MCF 10A (cell line): ENCODE measurements at places on chromosomes 5 and 9.

DNA sequence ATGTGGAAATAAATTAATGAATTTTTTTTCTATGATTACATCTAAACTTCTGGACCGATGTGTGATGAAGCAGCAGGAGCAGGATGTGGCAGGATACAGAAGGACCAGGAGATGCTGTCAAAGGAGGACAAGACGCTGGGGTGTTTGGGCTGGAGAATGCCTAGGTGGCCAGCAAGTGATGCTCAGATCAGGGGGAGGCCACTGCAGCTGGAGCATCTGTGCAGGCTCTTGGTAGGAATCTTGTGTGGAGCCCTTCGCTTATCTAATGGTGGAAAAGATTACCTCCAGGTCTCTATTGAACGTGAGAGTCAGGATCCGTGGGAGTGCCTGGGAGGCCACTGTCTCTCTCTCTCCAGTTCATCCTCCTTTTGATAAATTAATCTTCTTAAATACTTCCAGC, 79.8 kb downstream of the MRPL36 start:
- DNase-seq = no peak

- no peak for DNase-seq
Measured at GRCh38 chr5:54001976-54002775, 308.2 kb downstream of the ARL15 start.

- DNase-seq = peak; percentile 22
Measured at GRCh38 chr5:28648108-28648507, 1609.7 kb upstream of the CDH9 start.

GRCh38 chr9:33459115-33459514, 11.7 kb upstream of the AQP3 start:
- no peak for DNase-seq

GRCh38 chr5:45643056-45643455, 53.1 kb downstream of the HCN1 start:
- no peak for DNase-seq

GRCh38 chr5:71573591-71573990, 13.5 kb upstream of the MCCC2 start:
- DNase-seq = no peak

DNA sequence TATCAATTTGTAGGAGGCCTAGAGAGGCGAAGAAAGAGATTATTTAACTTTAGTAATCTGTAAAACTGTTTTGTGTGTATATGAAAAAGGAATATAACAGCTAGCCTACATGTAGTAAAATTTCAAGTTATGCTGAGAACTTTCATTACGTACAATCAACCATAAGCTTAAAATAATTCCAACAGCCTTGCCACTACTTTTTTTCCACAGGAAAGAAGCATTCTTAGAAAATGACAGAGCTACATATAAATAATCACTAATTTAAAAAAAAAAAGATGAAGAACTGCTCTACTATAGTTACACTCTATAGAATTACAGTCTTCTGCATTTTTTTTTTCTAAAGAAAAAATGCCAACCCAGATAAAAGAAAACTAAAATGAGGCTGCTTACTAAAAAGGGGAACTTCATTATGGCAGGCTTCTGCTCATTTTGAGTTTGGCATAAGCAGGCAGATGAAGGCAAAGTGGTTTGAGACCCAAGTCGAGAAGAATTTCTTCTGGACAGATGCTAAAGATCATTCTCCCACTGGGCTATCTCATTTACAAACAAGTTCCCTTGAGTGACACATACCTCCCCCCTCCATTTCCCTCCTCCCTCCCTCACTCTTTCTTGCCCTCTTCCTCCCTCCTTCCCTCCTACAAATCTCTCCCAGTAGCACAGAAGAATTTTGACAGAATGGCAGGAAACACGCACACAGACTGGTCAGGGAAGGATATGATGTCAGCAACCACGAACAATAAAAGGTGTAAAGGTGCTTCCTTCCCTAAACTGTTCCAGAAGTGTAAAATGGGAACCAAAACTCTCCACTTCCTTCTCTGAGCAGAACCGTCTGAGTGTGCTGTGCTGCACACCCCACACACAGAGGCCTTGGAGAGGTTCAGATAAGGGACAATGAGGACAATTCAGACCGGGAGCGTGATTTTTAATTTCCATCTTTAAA, 56.1 kb downstream of the MEF2C start:
- DNase-seq = no peak

DNA sequence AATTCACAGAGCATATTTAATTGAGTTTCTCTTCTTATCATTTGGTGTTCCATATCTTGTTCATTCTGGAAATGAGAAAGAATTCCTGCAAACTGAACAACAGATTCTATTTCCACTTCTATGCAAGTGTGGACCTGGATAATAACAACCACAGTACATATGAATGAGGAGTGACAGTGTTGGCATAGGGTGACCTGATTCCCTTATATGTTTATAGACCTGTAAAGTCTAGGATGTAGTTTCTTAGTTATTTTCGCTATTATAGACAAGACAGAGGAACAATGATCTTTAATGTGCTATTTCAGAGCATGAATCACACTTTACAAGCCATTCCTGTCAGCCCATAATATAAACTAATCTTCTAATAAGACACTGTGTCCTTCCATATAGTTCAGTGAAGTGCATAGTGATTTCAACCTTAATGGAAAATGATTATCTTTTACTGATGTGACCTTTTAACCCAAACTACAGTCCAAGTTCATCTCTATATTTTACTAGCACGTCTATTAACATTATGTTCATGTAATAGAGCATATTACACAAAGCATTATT, 88.2 kb upstream of the FAM174A start:
- no peak for DNase-seq

- no peak for DNase-seq
Measured at GRCh38 chr5:54778783-54779182, 206.6 kb downstream of the ESM1 start.

- DNase-seq = no peak
Measured at GRCh38 chr5:170508036-170508435, 4.2 kb downstream of the KCNIP1 start.

GRCh38 chr9:90103771-90104170, 499.0 kb downstream of the GADD45G start:
- DNase-seq = no peak

DNA sequence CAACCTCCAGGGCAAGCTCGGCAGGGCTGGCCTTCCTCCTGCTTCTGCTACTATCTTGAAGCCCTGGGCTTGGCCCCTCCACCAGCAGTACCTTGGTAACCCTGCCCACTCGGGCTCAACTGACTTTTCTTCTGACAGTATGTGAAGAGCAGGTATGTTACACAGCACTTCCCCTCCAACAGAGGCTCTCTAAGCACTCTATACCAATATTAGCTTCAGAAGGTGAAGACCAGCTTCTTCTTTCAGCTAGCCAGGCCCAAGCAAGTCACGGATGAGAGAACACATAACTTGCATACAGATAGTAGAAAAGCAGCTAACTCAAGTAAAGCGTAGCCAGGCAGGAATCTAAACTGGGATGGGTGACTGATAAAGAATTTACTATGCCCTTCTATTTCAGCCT, 64.3 kb downstream of the FEM1C start:
- DNase-seq = no peak

- no peak for DNase-seq
Measured at GRCh38 chr9:23036416-23036815, 589.8 kb downstream of the DMRTA1 start.

GRCh38 chr5:56429110-56429561, 196.0 kb upstream of the ANKRD55 start:
- DNase-seq = no peak

DNA sequence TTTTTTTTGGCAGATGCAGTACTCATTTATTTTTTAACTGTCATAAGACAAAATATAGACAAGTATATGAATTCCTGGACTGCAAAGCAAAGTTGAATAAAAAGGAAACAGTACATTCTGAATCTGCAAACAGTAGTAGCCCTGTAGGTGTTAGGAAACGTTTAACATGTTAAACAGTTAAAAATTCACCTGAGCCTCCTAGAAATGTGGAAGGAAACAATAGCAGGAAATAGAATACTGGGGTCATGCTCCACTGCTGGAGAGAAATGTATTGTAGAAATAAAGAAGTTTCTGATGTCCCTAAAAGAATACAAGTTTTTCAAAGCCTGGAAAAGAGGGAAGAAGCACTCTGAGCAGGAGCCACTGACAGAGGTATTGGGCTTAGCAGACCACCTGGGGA, 866.0 kb downstream of the PTPRD start:
- DNase-seq = no peak

DNA sequence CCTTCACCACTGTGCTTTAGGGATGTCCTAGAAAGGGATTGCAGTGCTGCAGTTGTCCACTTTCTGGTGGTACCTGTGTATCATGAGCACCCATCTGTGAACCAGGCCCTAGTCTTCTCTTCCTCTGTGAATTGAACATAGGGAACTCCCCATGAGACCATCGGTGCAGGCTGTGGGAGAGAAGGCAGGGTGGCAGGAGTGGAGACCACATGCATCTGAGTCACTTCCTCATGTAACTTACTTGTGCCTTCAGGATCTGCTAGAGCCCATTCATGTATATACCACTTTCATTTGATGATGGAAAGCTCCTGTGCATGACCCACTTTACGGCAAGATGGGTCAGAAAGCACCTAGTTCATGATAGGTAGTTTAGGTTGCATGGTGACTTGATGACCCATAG, 478.1 kb upstream of the CDH9 start:
- no peak for DNase-seq

- DNase-seq = peak; percentile 76
Measured at GRCh38 chr9:3467593-3468219, 58.1 kb downstream of the RFX3 start.

DNA sequence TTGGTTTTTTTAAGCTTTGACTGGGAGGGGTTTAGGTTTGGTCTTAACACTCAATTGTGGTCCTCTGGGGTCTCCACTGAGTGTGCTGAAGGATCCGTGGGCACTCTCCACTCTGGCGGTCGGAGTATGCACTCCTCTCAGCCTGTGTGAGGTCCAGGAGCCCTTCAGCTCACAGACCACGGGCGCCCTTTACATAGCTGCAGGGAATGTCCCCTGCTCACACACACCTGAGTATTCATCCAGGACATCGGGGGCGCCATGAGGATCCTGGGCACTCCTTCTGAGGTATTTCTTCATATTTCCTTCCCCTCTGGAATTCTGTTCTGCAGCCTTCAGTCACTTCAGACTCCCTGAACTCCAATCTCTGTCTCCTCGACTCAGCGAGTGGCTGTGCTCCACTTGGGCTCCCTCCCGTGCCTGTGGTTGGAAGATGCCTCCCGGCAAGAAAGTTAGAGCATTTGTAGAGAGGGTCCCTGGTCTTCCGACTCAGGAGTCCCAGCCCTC, 12.5 kb downstream of the TRIP13 start:
- no peak for DNase-seq

DNA sequence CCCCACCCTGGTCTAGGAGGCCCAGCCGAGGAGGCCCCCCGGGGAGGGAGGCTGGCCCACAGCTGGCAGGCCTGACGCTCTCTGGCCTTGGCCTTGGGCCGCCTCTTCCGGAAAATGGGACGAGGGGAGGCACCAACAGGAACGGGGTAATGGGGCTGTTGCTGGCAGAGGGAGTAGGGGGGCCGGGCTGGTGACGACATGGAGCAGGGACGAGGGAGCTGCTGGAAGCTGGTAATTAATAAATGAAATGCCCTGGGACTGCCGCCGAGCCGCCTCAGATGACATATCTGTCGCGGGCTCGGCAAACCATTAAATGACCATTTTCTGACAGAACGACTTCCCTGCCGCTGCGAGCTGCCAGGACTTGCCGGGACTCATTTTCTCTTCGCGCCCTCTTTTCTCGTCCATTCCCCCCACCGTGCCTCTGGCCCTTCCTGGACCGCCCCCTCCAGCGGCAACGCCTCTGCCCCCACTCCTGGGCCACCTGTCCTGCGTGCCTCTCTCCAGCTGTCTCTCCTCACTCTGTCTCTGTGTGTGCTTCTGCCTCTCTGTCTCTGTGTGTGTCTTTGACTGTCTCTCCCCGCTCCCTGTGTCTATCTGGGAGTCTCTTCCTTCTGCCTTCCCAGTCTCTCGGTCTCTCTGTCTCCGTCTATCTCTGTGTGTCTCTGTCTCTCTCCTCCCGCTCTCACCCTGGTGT, 215.7 kb downstream of the PAX5 start:
- no peak for DNase-seq

DNA sequence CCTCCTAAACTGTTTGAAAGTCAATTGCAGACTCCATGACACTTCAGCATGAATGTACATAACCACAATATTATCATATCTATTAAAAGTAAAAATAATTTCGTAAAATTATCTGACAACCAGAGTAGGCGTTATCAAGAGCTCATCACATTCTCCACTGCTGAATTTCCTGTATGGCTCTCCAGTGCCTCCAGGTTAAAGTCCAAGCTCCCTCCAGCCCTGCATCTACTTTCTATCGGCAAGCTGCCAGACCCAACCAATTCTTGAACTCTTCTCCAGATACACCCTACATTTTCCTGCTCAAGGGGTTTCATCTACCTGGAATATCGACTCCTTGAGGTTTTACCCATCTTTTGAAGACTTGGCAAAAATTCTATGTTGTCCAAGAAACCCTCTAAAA, 74.5 kb upstream of the TBC1D2 start:
- DNase-seq = no peak

GRCh38 chr9:137023583-137023991, 4.5 kb downstream of the ABCA2 start:
- no peak for DNase-seq

DNA sequence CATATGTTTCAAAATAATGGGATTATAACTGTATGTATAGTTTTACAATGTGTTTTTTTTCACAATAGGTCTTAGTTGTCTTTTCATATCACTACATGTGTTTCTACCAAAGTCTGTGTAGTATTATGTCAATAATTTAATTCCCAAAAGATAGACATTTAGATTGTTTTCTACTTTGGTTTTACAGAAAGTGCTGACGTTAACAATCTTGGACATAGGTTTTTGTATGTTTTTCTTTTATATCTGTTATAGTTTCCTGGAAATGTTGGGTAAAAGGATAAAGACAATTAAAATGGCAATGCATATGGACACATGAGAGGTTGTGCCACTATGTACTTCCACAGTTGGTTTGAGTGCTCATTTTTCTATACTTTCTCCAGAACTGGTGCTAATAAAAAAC, 15.2 kb downstream of the TMEFF1 start:
- DNase-seq = no peak

DNA sequence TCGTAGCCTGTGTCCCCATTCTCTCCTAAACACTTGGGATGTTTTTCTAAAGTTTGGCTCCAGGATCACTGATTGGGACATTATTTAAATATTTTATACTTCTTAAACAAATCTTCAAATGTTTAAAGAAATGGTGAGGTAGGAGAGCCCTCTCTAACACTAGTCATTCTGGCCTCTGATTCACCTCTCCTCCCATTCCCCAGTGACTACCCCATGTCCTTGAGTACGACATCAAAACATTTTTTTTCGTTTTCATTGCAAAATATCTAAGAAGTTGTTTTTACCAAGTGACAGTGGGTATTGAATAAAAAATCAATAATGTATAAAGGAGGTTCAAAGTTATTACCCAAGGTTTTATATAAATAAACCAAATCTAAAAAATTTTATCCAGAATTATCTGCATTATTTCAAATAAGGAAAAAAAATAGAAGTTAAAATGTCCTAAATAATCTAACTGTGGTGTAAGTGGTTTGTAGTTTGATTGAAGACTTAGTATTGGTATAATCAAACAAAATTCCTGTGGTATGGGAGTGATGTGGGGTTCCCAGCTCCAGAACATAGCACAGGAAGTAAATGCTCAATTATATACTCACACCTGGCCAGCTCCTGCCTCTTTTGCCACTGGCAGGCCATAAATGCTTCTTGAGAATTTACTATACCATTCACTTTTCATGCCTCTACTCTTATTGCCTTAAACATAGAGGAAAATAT, 51.1 kb downstream of the MAST4 start:
- no peak for DNase-seq
